ENCODE measurements at places on chromosomes 13 and 19.

- no peak for DNase-seq
Measured at GRCh38 chr13:72435251-72435650, 292.2 kb downstream of the MZT1 start.

DNA sequence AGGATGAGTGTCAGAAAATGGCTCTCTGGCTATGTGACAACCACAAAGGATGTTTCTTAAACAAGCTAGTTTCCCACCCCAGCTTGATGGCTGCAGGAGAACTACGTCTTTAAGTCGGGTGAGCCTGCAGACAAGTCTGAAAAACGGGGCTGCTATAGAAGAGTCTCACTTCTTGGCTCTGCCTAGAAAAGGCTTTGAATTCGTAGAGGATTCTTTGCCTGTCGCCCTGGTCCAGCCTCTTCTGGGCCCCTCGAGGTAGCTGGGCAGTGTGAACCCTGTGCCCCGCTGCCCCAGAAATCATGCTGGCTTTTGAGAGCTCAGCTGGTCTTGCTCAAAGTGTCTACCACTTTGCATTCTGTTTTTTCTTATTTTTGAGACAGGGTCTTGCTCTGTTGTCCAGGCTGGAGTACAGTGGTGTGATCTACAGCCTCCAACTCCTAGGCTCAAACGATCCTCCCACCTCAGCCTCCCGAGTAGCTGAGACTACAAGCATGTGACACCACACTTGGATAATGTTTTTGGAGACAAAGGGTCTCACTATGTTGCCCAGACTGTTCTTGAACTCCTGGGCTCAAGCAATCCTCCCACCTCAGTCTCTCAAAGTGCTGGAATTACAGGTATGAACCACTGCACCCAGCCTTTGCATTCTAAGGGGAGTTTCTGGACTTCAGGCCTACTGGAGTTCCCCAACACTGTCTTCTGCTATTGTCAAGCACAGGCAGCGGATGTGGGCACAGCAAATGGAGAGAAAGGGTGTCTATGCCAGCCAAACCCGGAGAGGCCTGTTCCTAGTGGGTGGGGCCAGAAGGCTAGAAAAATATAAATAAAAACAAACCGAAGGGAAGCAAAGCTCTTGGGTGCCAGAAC, 6.5 kb downstream of the CEBPA start:
- DNase-seq: no peak

- DNase-seq: no peak
Measured at GRCh38 chr13:111341886-111342285, 21.4 kb downstream of the TEX29 start.

GRCh38 chr19:13850910-13851733, 25.8 kb upstream of the NANOS3 start:
- DNase-seq: no peak

- no peak for DNase-seq
Measured at GRCh38 chr13:44362394-44363040, 11.1 kb upstream of the SERP2 start.

DNA sequence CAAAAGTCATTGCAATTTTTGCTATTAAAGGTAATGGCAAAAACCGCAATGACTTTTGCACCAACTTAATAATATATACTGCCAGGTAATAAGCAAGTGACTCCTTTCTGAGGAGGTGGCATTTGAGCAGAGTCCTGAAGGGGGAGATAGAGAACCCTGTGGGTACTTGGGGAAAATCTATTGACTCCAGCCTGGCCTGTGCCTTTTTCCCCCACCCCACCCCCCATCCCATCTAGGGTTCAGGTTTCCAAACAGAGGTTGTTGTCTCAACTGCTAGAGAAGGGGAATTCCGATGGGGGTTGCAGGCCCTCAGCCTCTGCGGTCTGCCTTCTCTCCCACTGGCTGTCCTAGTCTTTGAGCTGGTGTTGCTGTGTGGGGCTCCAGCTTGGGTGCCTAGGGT, 11.5 kb downstream of the S1PR2 start:
- DNase-seq: no peak

GRCh38 chr19:13017306-13018034, 22.2 kb downstream of the NFIX start:
- no peak for DNase-seq

GRCh38 chr19:45660636-45661035, 7.4 kb upstream of the GIPR start:
- no peak for DNase-seq

DNA sequence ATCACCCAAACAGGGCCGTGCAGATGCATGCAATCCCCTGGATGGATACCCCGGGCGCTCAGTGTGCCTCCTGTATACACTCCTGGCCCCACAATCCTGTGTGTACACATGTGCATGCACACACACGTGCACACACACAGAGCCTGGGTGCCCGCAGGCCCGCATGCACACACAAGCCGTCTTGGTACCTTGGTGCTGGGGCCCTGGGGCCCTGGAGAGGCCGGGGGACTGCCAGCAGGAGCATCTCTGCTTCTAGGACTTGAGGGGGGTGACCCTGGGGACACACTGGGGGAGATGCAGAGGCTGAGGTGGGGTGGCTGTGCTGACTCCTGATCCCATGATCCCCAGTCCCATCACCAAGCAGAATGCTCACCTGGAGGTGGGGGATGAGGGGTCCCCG, 15.6 kb upstream of the EPOR start:
- no peak for DNase-seq

- no peak for DNase-seq
Measured at GRCh38 chr19:17454576-17455071, 6.1 kb downstream of the NXNL1 start.

- DNase-seq: no peak
Measured at GRCh38 chr13:23810685-23811240, 78.4 kb downstream of the MIPEP start.

GRCh38 chr13:54373211-54373610, 1344.6 kb downstream of the OLFM4 start:
- no peak for DNase-seq

GRCh38 chr13:97727991-97728390, 225.5 kb upstream of the IPO5 start:
- no peak for DNase-seq
